Stimulated activated CD8-positive, alpha-beta memory T cell treated with anti-CD3 and anti-CD28 coated beads, Interleukin-15, amount 100 ng/mL, for 48 hours (primary cell): ENCODE measurements at places on chromosomes 7 and 10.

- no peak for DNase-seq
Measured at GRCh38 chr10:117429643-117430265, 54.5 kb upstream of the PDZD8 start.

- no peak for DNase-seq
Measured at GRCh38 chr7:147803606-147804005, 787.0 kb upstream of the C7orf33 start.

DNA sequence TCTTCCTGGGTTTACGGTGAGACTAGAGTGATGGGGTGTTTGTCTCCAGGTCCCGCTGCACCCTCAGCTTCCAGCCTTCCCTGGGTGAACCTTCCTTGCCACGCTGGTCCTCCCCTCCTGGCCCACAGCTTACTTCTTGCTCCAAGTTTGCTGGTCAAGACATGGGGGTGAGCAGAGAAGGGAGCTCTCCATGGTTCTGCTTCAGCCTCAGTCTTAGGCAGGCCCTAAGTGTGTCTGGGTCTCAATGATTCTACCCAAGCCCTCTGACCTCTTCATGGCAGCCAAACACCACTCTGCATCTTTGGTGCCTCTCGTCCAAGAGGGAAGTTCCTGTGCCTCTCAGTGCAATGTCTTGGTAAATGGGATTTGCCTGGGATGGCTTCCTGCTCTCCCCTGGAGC lies 356.5 kb upstream of the KLF6 start:
- DNase-seq = no peak

GRCh38 chr7:98795741-98796493 lies 73.9 kb downstream of the TMEM130 start:
- DNase-seq = no peak

- DNase-seq = no peak
Measured at GRCh38 chr10:99535764-99536337, 3.1 kb downstream of the NKX2-3 start.
